ENCODE measurements at places on chromosomes 2 and 18. TPM values are rescaled to one million over a fixed set of nuclear protein-coding genes. Genes with fewer than 3 reads are reported as not detected.

DNA sequence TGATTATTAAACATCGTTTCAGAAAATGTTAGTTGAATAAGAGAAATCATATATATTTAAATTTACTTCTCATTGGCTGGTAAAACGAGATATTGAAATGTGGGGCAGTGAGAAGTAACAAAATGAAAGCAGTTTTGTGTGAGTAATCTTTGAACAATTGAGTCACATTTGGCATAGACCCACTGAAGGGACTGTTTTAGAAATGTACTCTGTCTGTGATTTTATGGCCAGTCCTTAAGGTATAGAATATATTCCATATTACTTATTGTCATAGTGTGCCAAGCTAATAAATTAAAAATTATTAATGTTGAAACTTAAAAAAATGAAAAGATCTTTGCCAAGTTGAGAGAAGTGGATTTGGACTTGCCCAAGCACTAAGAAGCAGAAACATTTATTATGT, 222.4 kb upstream of the COL3A1 start:
- DNase-seq: no peak

DNA sequence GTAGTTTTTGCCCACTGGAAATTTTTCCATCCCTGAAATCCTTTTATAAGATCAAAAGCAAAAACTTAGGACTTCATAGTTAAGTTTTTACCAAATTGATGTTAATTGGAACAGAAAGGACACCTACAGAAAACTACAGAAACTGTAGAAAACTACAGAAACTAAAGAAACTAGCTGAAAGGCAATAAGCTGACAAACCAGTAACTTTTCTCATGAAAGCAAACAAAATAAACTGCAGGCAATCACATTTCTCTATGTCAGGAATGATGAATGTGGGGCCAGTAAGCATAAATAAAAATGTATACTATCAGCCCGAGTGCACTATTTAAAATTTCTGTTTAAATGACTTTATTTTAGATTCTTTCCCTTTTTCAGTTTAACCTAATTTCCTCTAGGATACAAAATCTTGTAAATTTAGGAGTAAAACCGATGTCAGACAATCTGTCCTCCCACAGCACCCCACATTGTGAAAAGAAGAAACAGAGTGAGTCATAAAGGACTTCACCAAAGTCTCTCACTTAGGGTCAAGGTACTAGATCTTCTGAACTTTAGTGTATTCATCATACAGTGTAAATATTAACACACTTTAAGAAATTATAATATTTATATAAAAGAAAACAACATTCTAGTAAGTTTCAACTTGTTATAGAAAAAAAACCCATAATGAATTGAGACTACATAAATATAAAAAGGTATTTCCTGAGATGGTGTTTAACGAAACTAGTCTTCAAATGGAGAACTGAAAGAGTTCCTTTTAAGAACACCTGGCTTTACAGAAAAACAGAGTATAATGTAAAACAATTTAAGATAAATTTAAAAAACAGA, 46.6 kb downstream of the USP40 start:
- no peak for DNase-seq

- no peak for DNase-seq
Measured at GRCh38 chr2:231597014-231597611, 4.4 kb downstream of the TEX44 start.

The ACKR3 gene
- total RNA-seq: 0.33 TPM

All from activated T-cell treated with anti-CD3 and anti-CD28 coated beads, Interleukin-2, amount 50 U/mL, for 4 hours (primary cell).